Femur (tissue), 1 donor: ENCODE measurements at places on chromosomes 12 and 14.

GRCh38 chr12:79818856-79819255 lies 116.0 kb downstream of the PPP1R12A start:
- DNase-seq = no peak

DNA sequence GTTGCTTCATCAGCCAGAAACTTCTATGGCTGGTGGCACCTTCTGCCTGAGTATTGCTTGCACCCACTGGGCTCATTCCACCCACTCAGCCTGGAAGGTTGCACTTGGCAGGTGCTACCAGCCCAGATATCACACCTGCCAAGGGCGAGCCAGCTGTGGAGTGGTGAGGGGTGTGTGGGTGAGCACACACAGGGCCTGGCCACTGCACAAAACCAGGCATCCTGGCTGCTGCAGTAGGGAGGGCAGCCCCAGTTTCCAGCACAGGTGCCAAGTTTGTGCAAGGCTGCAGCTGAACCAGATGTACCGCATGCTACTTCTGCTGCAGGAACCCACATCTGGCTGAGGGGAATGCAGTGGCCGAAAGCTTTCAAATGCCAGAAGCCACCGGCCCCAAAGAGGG lies 1147.8 kb downstream of the FSCB start:
- DNase-seq = no peak

- peak; percentile 79 for DNase-seq
Observed at GRCh38 chr12:124655048-124655697, 87.8 kb upstream of the NCOR2 start.

GRCh38 chr12:114605918-114606317 lies 78.1 kb downstream of the TBX3 start:
- no peak for DNase-seq

- DNase-seq = no peak
Observed at GRCh38 chr12:2288001-2288400, 235.2 kb downstream of the CACNA1C start.

DNA sequence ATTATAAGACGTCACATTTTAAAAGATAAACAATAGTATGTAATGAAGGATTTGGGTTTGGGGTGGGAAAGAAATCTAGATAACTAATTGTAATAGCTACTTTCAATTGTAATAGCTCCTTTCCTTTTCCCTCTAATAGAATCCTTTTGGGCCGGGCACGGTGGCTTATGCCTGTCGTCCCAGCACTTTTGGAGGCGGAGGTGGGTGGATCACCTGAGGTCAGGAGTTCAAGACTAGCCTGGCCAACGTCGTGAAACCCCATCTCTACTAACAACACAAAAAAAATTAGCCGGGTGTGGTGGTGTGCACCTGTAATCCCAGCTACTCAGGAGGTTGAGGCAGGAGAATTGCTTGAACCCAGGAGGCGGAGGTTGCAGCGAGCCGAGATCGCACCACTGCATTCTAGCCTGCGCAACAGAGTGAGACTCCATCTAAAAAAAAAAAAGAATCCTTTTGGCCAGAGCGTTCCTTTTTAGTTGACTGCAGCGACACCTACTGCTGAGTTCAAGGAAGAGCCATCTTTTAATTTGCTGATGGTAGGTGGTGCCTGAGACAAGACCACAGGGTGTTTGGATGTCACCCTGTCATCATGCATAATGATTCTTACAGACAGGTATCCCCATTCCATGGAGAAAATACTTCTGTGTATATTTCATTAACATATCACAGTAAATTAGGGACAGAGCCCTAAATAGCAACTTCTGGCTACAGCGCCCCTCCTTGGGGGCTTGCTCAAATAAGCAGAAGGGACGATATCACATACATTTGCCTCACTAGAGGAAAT lies 79.5 kb downstream of the ARMH4 start:
- DNase-seq = peak; percentile 66

- DNase-seq = no peak
Observed at GRCh38 chr12:50514526-50515276, 9.9 kb downstream of the DIP2B start.

DNA sequence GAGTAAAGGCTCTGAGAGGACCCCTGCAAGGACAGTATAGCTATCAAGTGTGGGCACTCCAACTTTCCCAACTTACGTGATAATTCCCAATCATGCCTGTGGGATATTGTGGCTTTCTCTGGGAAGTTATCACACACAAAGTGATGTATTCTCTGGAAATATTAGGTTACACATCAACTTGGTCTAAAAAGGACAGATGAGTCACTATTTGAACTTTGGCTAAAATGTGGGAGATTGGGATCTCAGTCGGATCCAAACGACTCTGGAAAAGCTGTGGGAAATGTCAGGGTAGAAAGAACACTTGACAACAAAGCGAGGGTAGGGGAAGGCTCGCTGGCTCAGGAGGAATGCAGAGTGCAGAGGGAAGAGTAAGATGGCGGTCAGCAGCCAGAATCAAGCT lies 1048.9 kb downstream of the BCL11B start:
- no peak for DNase-seq

DNA sequence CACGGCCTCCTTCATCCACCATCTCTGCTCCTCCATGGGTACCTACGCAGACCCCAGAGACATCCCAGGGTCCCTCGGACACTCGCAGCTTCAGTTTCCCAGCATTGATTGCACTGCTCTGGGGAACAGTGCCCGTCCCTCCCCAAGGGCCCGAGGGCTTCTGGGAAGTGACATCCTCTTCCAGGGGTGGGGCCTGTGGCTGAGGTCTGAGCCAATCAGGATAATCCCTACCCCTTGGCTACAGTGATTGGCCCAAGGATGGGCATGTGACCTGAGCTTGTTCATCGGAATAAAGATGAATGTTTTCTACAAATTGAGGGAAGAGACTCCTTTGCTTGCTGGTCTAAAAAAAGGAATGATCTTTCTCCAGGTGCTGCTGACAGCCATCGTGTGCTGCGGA lies 37.3 kb upstream of the MYL2 start:
- DNase-seq = no peak

DNA sequence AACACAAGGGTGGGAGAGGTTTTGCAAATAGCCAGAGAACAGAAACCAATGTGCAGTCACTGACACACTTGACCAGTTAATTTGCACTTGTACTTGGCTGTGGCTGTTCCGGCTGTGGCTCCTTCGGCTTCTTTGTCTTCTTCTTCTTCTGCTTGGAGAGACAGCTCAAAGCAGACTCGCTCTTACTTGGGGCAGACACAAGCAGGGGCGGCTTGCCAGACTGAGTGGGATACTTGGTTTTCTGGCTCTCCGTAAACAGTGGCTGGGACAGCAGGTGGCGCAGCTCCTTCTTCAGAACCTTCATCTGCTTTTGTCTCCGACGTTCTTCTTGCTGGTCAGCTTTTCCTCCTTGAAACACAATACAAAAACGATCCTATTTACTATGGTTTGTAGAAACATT lies 25.0 kb downstream of the OTUB2 start:
- DNase-seq = peak; percentile 57

- DNase-seq = no peak
Observed at GRCh38 chr12:110111476-110112334, 12.5 kb upstream of the IFT81 start.

GRCh38 chr12:3105690-3106479 lies 28.7 kb downstream of the TSPAN9 start:
- DNase-seq = no peak

DNA sequence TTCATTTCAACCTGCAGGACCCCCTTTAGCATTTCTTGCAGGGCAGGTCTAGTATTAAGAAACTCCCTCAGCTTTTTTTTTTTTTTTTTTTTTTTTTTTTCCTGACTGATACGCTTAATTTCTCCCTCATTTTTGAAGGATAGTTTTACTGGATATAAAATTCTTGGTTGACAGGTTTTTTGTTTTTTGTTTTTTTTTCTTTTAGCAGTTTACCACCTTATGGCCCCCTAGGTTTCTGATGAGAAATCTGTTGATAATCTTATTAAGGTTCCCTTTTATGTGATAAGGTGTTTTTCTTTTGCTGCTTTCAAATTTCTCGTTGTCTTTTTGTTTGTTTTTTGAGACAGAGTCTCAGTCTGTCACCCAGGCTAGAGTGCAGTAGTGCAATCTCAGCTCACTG lies 66.5 kb downstream of the BORCS5 start:
- no peak for DNase-seq

DNA sequence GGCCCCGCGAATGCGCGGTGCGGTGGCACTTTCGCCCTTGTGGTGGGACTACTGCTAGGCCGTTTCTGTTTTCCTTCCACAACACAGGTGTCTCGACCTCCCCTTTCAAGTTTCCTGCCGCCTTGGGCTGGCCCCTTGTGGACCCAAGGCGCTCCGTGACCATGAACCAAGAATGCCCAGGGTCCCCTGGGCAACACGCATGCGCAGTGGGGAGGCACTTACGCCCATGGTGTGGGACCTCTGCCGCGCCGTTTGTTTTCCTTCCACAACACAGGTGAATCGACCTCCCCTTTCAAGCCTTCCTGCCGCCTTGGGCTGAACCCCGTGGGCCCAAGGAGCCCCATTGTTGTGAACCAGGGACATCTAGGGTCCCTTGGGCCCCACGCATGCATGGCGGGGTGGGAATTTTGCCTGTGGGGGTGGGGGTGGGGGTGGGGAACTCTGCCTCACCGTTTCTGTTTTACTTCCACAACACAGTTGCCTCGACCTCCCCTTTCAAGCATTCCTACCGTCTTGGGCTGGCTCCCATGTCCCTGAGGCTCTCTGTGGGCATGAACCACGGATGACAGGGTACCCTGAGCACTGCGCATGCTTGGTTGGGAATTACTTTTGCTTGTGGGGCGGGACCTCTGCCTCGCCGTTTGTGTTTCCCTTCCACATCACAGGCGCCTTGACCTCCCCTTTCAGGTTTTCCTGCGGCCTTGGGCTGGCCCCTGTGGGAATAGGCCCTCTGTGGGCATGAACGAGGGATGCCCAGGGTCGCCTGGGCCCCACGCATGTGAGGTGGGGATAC lies 355.1 kb downstream of the ALG10 start:
- no peak for DNase-seq

DNA sequence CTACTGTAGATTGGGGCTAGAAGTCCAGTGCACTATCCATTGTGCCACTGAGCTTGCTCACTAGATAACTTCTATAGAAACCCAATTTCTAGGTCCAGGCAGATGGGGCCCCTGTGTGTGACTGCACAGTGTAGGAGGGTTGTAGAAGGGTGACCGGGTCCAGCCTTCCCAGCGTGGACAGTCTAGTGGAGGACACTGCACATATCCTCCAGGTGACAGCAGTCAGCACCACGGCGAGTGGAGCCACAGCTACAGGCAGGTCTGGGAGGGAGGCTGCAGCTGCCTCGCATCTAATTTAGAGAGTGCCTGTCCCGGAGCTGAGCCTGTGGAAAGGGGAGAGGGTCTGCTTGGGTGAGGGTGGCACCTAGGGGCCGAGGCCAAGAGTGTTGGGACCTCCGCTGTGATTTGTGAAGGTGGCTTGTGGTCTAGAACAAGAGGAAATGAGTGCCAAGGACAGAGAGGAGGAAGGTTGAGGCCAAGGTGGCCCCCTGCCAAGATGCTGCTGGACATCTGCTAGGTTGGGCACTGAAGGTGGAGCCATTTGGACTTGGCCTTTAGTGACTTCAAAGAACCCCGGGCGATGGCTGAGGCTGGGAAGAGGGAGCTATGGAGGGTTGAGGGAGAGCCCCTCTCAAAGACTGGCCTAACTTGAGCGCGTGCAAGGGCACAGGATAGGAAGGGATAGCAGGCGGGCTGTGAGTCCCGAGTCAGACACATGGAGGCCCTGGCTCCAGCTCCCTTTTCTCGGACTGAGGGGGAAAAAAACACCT lies 46.0 kb upstream of the TRAF3 start:
- DNase-seq = no peak
